Kidney (tissue), 22 donors: ENCODE measurements at places on chromosomes 16 and 17.

GRCh38 chr16:69894676-69895075 lies 56.5 kb upstream of the CLEC18A start:
- no peak overlapping the region for H3K4me3 ChIP-seq
- no peak overlapping the region for H3K27ac ChIP-seq

DNA sequence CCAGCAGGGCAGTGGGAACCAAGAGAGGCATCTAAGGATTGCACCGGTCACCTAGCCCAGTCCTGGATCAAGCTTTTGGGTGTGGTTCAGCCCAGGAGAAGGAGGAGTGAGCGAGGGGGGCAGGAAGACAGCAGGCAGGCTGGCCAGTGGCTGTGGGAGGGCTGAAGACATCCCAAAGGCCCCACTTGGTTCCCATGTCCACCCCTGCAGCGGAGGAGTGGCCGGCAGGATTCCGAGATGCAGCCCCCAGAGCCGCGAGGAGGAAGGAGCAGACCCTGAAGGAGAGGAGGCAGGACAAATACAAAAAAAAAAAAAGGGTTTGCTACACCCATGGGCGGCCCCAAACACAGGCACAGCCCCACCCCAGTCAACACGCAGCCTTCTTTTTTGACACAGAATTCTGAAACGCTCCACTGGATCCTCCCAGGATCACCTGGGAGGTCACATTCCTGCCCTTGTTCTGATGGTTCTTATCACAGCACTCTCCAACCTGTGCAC lies 1.1 kb upstream of the SLC47A2 start:
- no peak for DNase-seq
- H3K36me3 ChIP-seq: no peaks in the 10 kb centered on the region
- peak overlapping the region; percentile 73 for H3K27ac ChIP-seq
- H3K4me3 ChIP-seq: peak overlapping the region; percentile 26
- peaks cover 46% of the 10 kb centered on the region for H3K4me1 ChIP-seq

DNA sequence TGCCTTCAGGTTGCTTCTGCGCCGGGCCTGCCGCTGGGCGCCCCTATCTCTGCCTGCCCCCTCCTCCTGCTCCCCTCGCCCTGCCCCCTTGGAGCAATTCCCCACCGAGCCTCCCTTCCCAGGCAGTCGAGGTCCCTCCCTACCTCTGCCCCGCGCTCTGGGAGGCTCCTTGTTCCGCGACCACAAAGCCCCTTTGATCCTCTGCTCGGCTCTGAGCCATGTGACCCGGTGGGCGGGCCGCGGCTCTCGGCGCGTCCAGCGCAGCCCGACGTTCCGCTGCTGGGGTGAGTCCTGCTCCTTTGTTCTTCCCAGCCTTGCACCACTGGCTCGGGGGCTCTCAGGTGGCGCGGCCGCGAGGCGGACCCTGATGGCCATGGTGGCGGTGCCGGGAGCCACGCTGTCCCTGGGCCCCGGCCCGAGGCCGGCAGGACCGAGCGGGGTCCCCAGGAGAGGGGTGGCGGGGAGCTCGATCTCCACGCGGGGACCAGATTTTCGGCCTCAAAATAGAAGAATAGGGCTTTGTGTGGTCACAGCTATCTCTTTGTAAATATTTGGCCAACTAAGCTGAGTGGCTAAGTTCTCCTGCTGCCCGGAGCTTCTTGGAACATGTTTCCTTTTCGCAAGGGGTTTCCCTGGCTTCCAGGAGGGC lies 310.6 kb downstream of the SEC14L1 start:
- H3K4me3 ChIP-seq: peak overlapping the region; percentile 64
- peak overlapping the region; percentile 76 for H3K27ac ChIP-seq
- H3K4me1 ChIP-seq: peaks cover 31% of the 10 kb centered on the region
- no peaks in the 10 kb centered on the region for H3K36me3 ChIP-seq
- no peaks in the 10 kb centered on the region for H3K27me3 ChIP-seq

- no peaks in the 10 kb centered on the region for H3K4me1 ChIP-seq
- no peak overlapping the region for H3K4me3 ChIP-seq
- H3K36me3 ChIP-seq: no peaks in the 10 kb centered on the region
- no peaks in the 10 kb centered on the region for H3K27me3 ChIP-seq
- no peak for DNase-seq
- H3K27ac ChIP-seq: no peak overlapping the region
Observed at GRCh38 chr16:77223184-77223583, 24.0 kb downstream of the SYCE1L start.

DNA sequence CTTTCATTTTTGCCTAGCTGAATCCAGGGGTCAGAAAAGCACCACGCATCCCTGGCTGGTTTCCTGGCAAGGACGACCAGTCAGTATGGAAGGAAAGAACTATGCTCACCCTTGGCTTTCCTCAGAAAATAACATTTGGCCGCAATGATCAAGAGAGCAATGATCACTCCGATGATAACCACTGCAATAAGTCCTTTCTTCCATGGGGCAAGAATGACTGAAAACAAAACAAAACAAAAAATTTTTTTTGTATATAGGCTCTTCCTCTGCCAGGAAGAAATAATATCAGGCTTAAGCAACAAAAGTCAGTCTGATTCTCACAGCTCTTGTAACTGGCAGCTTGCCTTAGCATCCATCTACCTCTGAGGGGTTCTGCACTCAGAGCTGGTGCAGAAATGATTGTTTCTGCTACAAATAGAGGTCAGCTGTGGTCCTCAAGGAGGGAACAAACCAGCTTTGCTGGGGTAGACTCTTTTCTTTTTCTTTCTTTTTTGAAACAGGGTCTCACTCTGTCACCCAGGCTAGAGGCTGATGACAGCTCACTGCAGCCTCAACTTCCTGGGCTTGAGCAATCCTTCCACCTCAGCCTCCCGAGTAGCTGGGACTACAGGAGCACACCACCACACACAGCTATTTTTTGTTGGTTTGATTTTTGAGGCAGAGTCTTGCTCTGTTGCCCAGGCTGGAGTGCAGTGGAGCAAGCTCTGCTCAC lies 35.7 kb downstream of the PECAM1 start:
- no peaks in the 10 kb centered on the region for H3K4me1 ChIP-seq
- no peak overlapping the region for H3K27ac ChIP-seq
- no peak overlapping the region for H3K4me3 ChIP-seq
- H3K27me3 ChIP-seq: no peaks in the 10 kb centered on the region

GRCh38 chr17:43976963-43977837 lies 23.5 kb upstream of the PYY start:
- H3K4me3 ChIP-seq: no peak overlapping the region
- H3K4me1 ChIP-seq: no peaks in the 10 kb centered on the region
- peak; percentile 38 for DNase-seq
- no peaks in the 10 kb centered on the region for H3K36me3 ChIP-seq

GRCh38 chr16:2768403-2769089 lies 8.5 kb downstream of the ELOB start:
- no peak for DNase-seq
- no peak overlapping the region for H3K27ac ChIP-seq
- H3K4me1 ChIP-seq: no peaks in the 10 kb centered on the region
- peaks cover 59% of the 10 kb centered on the region for H3K36me3 ChIP-seq
- no peaks in the 10 kb centered on the region for H3K27me3 ChIP-seq
- H3K4me3 ChIP-seq: no peak overlapping the region

- no peak overlapping the region for H3K27ac ChIP-seq
- no peaks in the 10 kb centered on the region for H3K36me3 ChIP-seq
- no peak overlapping the region for H3K4me3 ChIP-seq
- DNase-seq: no peak
- no peaks in the 10 kb centered on the region for H3K27me3 ChIP-seq
- no peaks in the 10 kb centered on the region for H3K4me1 ChIP-seq
Observed at GRCh38 chr17:17983376-17983775, 10.7 kb downstream of the DRC3 start.

DNA sequence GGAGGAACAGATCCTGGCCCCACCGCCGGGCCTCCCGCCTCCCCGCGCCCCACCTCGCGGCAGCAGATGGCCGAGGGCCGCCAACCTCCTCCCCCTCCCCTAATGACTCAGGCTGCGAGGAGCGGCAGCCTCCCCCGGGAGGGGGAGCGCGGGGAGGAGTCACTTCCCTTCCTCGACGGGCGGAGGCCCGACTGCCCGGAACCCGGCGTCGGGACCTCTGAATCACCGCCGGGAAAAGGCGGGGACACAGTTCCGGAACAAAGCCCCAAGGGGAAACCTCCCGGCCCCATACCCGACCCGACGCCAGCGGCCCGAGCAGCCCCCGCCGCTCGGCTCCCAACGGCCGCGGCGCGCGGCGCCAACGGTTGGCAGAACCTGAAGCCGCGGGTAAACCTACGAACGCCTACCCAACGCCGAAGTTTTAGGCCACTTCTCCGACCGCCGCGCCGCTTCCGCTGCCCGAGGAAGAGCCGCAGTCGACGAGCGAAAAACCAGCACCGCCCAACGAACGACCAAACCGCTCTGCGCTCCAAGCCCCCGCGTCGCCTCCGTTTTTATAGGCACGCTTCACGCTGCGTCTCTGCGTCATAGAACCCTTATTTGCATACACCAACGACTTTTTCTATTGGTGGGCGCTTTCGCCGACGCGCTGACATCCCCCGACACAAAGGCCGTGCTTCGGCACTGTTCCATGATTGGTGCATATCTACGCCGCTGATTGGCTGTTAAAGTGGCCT lies 5.2 kb upstream of the UNK start:
- H3K27me3 ChIP-seq: no peaks in the 10 kb centered on the region
- peaks cover 6% of the 10 kb centered on the region for H3K4me1 ChIP-seq
- peak overlapping the region; percentile 86 for H3K4me3 ChIP-seq

- H3K36me3 ChIP-seq: no peaks in the 10 kb centered on the region
- no peak overlapping the region for H3K4me3 ChIP-seq
- H3K4me1 ChIP-seq: peaks cover 8% of the 10 kb centered on the region
- no peak for DNase-seq
Observed at GRCh38 chr16:2337431-2338296, 2.9 kb downstream of the ABCA3 start.

GRCh38 chr16:3915426-3916260 lies 35.1 kb upstream of the CREBBP start:
- no peaks in the 10 kb centered on the region for H3K36me3 ChIP-seq
- no peaks in the 10 kb centered on the region for H3K27me3 ChIP-seq
- peaks cover 2% of the 10 kb centered on the region for H3K4me1 ChIP-seq
- H3K4me3 ChIP-seq: no peak overlapping the region

DNA sequence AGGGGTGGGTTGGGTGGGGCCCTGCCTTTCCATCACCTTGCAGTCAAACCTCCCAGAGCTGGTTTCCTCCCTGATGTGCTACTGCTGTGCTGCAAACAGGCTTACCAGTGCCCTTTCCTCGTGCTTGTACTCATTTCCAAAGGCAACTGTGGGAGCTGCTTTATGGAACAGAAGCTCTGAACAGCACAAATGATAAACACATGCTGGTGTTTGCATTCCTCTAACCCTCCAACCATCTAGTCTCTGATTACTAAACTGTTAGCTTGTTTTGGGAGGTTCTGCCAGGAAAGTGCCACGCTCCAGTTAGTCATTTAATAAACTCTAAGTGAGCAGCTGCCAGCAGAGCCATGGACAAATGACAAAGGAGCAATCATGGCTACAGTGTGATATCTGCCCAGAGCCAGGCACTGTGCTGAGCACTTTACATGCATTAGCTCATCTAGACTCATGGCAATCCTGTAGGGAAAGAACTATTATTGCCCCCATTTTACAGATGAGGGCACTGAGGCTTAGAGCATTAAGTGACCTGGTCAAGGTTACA lies 110.4 kb downstream of the VAT1L start:
- DNase-seq: no peak
- no peaks in the 10 kb centered on the region for H3K36me3 ChIP-seq
- peaks cover 3% of the 10 kb centered on the region for H3K4me1 ChIP-seq

DNA sequence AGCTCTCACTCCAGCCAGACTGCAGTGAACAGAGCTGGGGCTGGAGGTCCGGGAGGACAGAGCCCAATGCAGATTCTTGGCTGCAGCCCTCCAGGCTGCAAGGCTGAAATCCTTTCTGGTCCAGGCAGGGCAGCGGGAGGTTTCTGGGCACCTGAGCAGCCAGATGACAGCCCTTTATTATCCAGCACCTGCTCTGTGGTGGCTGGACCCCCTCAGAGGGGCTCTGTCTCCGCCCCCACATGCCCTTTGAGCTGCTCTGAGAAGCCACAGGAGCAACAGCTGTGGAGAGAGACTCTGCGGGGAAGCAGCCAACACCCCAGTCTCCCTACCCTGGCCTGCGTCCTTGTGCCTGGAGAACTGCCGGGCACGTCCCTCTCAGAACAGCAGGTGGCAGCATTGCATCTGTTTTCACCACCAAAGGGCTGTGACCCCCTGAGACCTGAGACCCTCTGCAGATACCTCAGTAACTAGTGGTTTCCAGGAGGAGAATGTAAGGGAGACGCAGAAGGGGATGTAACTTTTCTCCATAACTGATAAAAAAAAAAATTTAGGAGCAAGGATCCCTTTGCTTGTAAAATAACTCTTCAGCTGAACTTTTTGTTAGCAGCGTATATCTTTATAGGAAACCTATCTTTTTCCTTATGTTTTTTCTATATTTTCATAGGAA lies 3.7 kb upstream of the CNP start:
- no peaks in the 10 kb centered on the region for H3K36me3 ChIP-seq
- no peak overlapping the region for H3K4me3 ChIP-seq
- H3K4me1 ChIP-seq: no peaks in the 10 kb centered on the region
- no peaks in the 10 kb centered on the region for H3K27me3 ChIP-seq
- DNase-seq: peak; percentile 80
- H3K27ac ChIP-seq: no peak overlapping the region

- H3K27ac ChIP-seq: no peak overlapping the region
- peaks cover 2% of the 10 kb centered on the region for H3K36me3 ChIP-seq
- H3K4me1 ChIP-seq: no peaks in the 10 kb centered on the region
- no peaks in the 10 kb centered on the region for H3K27me3 ChIP-seq
Observed at GRCh38 chr17:37462492-37462891, 27.2 kb upstream of the DUSP14 start.

DNA sequence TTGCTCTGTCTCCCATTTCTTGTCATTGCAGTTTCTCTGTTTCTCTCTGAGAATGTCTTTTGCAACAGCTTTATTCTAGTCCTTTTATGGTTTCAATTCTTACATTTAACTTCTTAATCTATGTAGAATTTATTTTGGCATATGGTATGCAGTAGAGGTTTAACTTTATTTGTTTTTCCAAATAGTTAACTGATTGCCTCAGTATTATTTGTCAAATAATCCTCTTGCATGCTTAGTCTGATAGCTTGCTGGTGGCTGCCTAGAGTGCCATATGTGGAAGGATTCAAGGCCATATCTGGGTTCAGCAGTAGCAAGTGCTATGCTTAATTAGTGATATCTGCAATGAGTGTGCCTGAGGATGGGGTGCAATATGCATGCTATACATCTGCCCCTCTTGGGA lies 6.9 kb downstream of the SNTB2 start:
- peaks cover 4% of the 10 kb centered on the region for H3K4me1 ChIP-seq
- no peaks in the 10 kb centered on the region for H3K36me3 ChIP-seq
- H3K27ac ChIP-seq: no peak overlapping the region

- no peaks in the 10 kb centered on the region for H3K4me1 ChIP-seq
- H3K27me3 ChIP-seq: no peaks in the 10 kb centered on the region
- H3K4me3 ChIP-seq: no peak overlapping the region
- H3K27ac ChIP-seq: no peak overlapping the region
Observed at GRCh38 chr17:78125138-78125913, 3.2 kb downstream of the TMC6 start.

DNA sequence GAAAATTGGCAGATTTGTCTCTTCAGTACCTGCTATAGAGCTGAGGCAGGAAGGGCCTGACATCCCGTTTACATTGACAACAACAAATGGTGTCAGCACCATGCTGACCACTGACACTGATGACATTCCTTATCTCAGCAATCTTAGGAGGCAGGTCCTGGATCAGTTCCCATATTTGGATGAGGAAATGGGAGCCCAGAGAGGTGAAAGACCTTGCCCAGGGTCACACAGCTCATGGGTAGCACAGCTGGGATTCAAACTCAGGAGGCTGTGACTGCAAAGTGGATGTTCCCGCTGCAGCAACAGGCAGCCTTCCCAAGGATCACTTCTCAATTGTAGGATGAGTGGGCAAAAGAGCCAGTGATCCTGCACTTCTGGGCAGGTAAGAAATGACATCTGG lies 30.5 kb upstream of the CACNG4 start:
- no peak for DNase-seq
- H3K4me1 ChIP-seq: no peaks in the 10 kb centered on the region
- no peaks in the 10 kb centered on the region for H3K27me3 ChIP-seq
- no peaks in the 10 kb centered on the region for H3K36me3 ChIP-seq
